Left lung (tissue), 14 donors: ENCODE measurements at places on chromosomes 1 and 21. TPM values are rescaled to one million over a fixed set of nuclear protein-coding genes. Genes with fewer than 3 reads are reported as not detected.

PTGS2 gene
- 16.7 TPM for polyA plus RNA-seq

DNA sequence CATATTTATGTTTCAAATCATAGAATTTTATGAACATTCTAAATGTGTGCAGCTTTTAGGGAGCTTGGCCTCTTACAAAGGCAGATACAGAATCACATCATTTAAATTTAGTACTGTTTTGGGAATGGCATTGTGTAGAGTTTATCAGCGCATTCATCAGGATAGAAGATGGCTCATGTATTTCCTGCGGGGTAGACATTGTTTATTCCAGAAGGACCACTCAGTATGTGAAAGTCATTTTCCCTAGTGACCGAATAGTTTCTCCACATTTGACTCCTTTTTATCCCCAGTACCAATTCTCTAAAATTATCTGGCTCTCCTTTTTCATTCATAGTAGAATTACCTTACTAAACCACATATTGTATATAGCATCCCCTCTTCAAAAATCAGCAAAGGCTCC lies 981.9 kb upstream of the ADGRL4 start:
- DNase-seq, result no peak

DNA sequence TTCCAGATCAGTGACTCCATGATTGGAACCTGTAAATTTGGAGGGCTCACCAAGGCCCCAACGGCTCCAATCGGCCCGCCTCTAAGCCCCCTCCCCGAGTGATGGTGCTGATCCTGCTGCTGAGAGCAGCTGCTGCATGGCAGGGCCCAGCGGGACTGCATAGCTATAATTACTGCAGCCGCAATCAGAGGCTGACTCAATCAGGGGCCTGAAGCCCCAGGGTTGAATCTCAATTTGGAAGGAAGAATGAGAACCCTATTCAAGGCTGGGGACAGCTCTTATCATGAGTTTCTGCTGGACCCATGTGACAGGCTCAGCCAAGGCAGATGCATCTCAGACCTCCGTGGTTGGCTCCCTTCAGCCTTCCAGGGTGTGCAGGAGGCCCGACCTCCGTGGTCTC lies 42.8 kb upstream of the MAGOH start:
- no peak for DNase-seq

DNA sequence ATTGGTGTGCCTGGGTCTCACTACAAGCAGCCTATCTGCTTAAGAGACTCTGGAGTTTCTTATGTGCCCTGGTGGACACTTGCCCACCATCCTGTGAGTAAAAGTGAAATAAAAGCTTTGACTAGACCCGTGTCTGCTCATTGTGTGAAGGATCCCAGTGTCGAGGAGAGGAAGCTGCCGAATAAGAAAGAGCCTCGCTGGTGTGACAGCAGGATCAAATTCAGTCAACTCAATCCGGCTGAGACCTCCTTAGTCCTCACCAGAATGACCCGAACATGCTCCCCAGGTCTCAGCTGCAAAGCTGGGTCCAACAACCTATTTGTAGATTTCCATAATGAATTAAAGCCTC lies 14.8 kb downstream of the CD2 start:
- DNase-seq, result no peak

DNA sequence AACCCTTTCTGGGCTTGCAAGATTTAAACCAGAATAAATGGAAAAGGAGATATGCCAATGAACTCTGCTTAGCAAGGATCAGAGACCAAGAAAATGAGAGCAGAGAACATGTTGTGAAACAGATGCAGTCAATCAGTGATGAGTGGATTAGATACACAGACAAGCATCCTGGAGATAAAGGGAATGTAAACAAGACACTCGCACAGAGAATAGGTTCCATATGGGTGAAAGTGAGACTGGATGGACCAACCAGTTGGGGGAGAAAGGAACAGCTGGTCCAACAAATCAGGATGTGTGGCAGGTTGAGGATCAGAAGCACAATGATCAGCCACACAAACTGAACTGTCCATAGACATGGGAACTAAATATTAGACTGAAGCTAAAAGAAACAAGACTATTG lies 338.2 kb downstream of the ASTN1 start:
- no peak for DNase-seq

- DNase-seq, result no peak
Measured at GRCh38 chr1:240099748-240100147, 8.1 kb downstream of the FMN2 start.

- no peak for DNase-seq
Measured at GRCh38 chr21:36661511-36662309, 37.2 kb upstream of the SIM2 start.

DNA sequence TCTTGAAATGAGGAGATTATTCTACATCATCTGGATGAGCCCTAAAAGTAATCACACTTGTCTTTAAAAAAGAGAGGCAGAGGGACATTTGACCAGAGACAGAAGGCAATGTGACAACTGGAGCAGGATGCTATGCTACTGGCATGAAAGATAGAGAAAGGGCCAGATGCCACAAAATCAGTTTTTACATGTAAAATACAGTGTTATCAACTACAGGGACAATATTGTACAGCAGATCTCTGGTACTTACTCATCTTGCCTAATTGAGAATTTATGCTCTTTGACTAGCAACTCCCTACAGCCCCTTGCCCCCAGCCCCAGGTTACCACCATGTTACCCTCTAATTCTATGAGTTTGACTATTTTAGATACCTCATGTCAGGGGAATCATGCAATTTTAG lies 633.4 kb downstream of the LTN1 start:
- DNase-seq, result no peak

GRCh38 chr1:241593186-241593585 lies 47.0 kb downstream of the CHML start:
- DNase-seq, result no peak

DNA sequence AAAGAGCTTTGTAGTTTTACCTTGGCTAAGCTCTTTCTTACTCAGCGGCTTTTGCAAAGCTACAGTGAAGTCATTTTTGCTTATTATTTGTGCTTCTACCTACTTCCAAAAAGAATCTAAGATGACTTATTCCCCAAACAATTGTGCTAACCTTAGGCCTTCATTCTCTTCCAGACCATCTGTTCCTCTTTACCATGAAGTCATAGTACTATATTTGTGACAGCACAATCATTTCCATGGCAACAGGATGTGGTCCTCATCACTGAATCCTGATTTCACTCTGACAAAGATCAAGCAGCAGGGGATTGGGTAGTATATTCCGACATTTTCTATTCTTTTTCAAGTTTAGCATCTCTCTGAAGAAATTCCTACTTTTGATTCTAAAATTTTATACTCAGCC lies 24.8 kb upstream of the NMNAT2 start:
- DNase-seq, result no peak

PFKFB2 gene
- 20.1 TPM for polyA plus RNA-seq

MTHFR gene
- polyA plus RNA-seq, result 21.6 TPM

- DNase-seq, result peak; percentile 60
Measured at GRCh38 chr1:204450461-204451257, 39.0 kb upstream of the PPP1R15B start.

AMY2A gene
- 0.47 TPM for polyA plus RNA-seq

DNA sequence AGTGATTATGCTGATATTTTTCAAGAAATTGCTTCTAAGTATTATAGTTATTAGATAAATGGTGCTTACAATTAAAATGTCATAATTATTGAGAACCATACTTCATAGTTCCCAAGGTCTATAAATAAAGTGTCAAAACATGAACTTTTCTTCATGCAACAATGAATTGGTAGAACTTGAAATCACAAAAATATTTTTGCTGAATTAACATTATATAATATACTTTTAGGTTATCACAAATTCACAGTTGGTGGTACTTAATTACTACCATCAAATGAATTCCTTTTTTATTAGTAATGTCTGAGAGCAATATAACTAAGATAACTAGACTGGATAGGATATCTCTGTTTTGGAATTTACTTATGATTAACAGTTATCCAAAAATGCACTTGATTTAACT lies 4.7 kb downstream of the DNM3 start:
- DNase-seq, result no peak

DNA sequence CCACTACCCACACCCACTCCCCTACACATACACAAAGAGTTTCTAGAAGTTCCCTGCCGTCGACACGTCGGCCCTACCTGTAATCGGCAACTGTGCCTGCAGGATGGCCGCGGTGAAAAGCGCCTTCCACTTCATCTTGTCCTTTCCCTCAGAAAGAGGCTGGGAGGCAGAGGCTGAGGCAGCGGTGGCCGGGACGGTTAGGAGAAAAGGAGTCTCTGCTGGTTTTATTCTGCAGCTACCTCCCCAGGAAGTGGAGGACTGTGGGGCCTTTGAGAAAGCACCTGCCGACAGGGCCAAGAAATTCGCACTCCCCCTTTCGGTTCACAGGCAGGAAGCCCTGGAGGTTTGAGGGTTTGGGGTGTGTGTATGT lies at the start of gene CD247:
Gene CD247 (minus strand): TSS at position 199 of the 370 bp plus-strand sequence. CDS start 64 bp downstream, at position 135.
- no peak for DNase-seq

AMIGO1 gene
- 4.6 TPM for polyA plus RNA-seq

EDARADD gene
- 6.3 TPM for polyA plus RNA-seq

- DNase-seq, result peak; percentile 69
Measured at GRCh38 chr1:16048573-16049189, 5.1 kb downstream of the CLCNKB start.

DNA sequence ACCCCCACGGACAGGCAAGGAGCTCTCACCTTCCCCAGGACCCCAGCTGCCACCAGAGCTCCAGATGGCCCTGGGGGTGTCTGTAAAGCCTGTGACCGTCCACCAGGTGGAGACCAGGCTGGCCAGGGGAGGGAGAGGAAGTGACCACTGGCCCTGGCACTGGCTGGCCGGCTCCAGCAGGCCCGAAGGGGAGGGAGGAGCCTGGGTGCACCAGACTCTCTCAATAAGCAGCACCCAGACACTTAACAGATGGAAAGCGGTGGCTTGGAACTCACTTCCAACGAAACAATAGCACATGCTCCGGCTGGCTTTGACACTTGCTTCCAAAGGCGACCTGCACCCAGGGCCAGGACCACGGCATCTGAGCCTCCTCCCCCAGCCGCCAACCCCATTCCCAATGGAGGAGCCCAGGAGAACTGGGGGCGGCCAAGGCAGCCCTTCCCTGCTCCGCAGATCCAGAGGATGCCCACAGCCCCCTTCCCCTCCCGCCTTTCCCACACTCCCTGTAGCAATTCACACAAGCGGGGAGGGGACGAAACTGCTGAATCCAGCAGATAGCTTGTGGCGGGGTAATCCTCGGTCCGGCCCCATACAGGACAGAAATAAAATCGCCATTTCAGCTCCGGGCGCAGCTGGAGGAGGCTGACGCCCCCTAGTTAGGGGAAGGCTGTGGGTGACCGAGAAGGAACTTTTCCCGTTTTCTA lies 742 bp upstream of the PDE9A start:
- DNase-seq, result peak; percentile 78

DNA sequence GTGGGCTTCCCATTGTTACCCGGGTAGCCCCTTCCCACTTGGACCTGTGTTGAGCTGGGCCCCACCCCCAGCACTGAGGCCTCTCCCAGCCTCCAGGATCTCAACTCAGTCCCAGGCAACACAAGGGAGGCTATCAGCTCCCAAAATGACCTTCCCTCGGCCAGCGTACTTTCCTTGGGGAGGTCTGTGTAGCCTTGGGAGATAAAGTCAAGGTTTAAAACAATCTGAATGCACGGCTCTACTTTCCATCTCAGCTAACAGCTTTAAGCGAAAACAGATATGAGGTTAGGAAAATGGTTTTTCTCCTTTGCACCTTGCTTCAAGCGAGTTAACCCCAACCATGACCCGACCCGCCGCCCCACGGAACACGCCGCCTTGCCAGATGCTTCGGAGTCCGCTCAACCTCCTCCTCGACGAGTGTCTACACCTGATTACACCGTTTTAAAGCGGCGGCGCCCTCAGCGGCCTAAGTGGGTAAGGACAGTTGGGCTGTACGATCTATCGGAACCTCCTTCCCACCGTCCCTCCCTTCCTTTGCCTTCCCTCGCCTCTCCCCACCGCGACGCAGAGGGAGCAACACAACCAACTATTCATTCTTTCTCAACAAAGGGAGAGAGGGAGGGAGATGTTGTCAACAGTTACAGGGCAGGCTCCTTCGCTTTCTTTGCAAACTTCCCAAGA lies 1.1 kb downstream of the BCAR3 start:
- DNase-seq, result peak; percentile 84
